ENCODE measurements at places on chromosomes 16 and 17.

DNA sequence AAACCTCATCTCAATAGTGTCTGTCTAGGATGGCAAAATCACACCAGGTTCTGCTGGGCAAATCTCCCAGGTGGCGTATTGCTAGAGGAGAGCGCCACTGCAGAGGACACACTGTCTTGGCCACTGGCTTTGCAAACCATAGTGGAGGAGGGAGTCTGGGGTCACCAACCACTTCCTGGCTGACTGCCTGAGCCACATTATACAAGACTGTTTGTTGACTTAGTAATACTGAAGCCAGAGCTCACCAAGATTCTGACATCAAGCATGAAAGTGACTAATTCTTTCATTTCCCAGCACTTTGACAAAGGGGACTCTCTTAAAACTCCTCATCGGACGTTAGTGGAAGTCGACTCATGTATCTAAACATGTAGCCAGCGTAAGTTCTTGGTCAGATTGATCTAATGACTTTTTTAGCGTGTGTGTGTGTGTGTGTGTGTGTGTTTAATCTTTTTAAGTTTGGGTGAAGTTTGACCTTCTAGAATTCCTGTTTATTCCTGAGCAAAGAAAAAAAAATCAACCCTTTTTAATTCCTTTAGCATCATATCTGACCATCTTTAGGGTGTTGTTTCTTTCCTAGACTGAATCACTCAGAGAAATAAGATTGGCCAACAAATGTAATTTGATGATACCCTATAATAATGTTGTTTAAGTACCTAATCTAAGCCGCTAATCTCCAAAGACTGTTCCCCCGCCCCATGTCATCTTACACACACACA is 13.7 kb downstream of the PITPNC1 start:
- DNase-seq, result peak; percentile 28

- DNase-seq, result no peak
These were observed 249.7 kb upstream of the C16orf82 start for GRCh38 chr16:26816885-26817571.

DNA sequence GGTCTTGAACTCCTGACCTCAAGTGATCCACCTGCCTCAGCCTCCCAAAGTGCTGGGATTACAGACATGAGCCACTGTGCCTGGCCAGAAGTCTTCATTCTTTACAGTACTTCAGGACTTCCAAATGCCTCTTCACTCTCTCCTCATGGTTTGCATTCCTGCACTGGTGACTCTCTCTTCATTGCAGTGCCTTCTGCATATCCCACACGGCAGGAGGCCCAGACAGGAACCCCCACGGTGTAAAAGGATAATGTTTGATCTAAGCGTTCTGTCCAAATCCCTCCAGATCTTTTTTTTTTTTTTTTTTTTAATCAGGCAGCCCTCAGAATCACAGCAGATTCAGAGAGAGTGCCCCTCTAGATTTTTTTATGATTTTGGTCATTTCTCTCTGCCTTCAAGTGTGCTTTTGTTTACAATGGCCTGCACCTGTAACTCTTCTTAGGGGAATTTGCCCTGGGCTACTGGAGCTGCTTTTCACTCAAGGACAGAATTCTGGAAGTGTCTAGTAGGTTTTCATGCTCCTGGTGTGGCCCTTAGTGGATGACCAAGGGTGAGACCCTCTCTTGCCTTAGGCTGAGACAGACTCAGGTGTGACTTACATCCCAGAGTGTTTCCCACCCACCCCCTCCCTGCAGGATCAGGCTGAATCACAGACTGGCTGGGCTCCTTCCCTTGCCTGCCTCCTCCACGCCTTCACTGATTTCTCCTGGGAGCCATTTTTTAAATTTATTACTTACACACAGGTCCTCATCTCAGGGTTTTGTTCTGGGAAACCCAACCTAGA is 19.8 kb upstream of the NF1 start:
- no peak for DNase-seq

- DNase-seq, result no peak
These were observed at the start of gene RARA for GRCh38 chr17:40309031-40309948. Gene RARA, plus strand, starts transcription at chr17:40309180. Its CDS starts 22,039 bp downstream, at chr17:40331219.

DNA sequence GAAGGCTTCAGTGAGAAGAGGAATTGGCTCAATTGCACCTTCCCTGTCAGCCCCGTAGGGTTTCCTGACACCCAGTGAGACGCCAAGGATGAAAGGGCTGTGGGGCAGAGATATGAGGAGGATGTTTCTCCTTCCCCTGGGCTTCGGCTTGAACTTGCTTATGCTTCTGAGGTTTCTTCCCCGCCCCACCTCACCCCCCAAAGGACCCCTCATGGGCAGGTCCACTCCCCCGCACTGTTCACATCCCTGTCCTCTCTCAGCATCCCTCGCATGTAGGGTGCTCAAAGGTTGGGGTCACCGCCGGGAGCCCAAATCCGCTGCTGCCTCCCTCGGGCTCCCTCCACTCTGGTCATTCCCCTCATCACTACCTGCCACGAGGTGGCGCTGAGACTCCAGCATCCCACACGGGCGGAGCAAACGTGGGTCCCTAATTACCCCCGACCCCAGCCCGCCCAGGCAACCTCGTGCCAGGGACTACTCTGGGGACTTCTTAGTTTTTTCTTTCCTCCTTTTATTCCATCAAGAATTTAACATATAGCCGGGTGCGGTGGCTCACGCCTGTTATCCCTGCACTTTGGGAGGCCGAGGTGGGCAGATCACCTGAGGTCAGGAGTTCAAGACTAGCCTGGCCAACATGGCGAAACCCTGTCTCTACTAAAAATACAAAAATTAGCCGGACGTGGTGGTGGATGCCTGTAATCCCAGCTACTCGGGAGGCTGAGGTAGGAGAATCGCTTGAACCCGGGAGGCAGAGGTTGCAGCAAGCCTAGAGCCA is 3.3 kb upstream of the TRARG1 start:
- no peak for DNase-seq

DNA sequence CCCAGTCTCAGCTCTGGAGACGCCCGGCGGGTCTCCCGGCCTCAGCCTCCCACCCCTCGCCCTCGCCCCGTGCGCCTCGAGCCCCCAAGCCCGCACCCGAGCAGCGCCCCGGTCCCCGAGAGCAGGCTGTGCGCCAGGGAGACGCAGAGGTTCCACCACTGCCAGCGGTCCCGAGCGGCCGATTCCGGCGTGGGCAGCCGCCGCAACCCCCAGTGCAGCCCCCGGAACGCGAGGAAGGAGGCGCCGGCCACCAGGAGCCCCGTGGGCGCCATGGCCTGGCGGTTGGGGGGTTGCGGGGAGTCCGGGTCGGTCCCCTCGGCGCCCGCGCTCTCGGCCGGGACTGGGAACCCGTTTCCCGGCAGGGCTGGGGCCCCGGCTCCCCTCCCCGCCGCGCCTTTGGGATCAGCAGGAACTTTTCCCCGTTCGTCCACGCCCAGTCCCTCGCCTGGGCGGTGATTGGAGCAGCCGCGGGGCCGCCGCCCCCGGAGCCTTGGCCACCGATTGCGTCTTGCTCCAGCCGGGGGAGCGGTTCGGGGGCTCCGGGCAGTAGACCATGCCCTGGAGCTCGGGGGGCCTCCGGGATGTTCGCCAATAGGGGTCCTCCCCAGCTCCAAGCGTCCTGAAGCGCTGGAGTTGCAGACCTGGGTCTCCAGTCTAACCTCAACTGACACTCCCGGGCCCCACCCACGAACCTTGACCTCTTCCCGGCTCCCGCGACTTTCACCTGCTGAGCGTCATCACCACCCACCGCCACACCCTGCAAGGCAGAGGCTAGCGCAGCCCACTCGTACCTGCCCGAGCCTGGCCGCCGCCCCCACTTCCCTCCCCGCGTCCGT is at the start of gene TLCD2:
Gene TLCD2 (minus strand): TSS at position 407 of the 836 bp plus-strand sequence. CDS start 135 bp downstream, at position 272.
- DNase-seq, result no peak

DNA sequence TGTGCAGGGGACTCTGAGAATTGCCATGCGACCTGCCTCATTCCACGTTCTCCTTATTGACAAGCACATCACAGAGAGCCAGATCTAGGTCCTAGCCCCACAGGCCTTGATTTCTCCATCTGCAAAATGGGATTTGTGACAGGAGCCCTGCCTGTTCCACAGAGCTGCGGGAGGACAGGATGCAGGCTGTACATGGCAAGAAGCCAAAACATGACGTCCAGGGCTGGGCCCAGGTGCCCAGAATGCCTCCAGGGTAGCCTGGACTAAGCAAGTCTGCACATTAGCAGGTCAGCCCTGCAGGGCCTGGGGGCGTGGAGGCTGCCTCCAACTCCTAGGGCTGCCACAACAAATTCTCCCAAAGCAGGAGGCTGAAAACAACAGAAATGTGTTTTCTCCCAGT is 235.7 kb upstream of the SDK2 start:
- DNase-seq, result no peak

- no peak for DNase-seq
These were observed 392.2 kb downstream of the NPIPA8 start for GRCh38 chr16:17944345-17944744.

DNA sequence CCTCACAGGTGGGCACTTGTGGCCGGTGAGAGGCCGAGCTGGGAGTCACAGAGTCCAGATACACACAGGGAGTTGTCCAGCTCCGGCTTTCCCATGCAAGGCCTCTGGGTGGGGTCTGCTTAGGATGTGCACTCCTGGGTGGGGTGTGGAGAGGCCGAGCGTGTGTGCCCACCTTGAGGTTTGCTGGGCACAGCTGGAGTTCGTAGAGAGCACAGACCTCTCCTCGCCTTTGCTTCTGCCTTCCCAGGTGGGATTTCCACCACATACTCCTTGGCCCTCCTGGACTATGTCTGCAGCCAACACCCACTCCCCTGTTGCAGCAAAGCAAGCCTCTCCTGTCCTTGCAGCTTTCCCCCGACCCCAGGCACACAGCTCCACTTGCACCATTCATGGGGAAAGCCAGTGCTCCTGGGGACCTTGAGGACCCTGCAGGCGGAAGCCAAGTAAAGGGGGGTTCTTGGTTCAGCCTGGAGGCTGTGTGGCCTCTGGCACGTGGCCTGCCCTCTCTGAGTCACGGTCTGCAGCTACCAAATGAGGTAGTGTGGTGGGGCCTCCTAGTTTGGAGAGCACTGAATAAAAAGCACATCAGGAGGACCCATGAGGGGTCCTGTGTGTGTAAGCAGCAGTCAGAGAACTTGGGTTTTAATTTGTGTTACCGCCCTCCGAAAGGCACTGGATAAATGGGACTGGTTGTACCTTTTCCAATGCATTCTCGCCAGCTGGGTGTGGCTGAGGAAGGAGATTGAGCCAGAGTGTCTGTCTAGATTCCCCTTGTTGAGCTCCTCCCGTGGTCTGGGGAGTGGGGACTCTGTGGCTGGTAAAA is 31.5 kb downstream of the MPRIP start:
- no peak for DNase-seq

- DNase-seq, result peak; percentile 67
These were observed 4.5 kb upstream of the MMP28 start for GRCh38 chr17:35799942-35800341.

DNA sequence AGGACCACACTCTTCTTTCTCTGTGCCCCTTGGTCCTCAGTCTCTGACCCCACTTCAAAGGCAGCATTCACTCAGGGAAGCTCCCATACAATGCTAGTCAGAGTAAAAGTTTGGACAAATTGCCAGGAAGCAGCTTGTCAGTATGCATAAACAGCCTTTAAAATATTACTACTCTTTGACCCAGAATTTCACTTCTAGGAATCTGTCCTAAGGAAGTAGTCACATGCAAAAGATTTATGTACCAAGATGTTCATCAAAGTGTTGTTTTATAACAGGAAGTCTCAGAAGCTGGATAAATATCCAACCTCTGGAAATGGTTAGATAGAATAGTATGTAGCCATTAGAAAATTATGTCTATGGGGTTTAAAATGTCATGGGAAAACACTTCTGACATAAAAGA is 31.0 kb downstream of the MAPT start:
- no peak for DNase-seq

DNA sequence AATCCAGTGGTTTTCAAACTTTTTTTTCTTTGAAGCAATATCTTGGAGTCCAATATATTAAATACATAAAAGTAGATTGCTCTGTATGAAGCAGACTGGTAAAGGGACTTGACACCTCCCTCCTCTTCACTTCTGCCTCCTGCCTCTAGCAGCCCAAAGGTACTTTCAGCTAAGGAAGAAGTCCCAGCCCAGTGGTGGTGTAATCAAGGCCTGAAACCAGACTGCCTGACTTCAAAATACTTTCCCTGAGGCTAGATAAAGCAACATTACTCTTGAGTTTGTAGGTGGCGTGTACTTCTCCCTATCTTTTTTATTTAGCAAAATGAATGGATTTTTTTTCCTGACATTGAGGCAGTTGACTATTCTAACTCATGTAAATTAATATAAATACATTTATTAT is 122.4 kb upstream of the TMEM97 start:
- DNase-seq, result no peak

DNA sequence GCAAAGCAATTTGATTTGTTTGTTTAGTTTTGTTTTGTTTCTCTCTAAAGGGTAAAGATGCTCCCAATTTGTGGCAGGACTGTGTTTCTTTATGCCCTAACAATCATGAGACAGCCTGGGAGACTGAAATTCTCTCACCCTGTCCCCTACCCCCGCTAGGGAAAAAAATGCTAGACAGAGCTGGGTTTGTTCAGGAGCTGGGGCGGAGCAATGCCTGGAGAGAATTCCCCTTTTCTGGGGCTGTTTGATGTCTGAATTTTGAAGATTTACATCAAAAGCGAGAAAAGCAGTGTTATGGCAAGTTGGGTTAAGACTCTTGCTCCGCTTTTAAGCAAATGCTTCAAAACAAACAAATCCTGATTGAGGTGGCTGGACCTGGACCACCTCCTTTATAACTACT is 8.4 kb downstream of the MAF start:
- no peak for DNase-seq
